ENCODE measurements at places on chromosomes 6 and 20.

GRCh38 chr6:15441215-15441868 lies 195.5 kb downstream of the JARID2 start:
- peak; percentile 79 for DNase-seq

DNA sequence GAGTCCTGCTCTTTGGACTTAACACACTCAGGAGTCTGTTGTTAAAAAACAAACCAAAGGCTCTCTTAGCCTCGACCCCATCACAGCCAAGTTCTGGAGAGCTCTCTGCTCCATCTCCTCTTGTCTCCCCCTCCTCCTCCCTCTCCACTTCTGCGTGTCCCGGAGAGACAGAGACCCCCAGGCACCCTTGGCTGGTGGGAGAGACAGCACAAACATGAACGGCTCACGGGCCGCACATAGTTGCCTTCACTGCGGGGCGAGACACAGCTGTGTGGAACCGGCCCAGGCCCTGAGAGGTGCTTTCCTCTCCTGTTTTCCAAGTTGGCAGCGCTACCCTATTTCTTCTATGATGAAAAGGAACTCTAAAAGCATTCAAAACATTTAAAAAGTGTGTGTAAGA lies 23.3 kb upstream of the MYT1 start:
- no peak for DNase-seq

DNA sequence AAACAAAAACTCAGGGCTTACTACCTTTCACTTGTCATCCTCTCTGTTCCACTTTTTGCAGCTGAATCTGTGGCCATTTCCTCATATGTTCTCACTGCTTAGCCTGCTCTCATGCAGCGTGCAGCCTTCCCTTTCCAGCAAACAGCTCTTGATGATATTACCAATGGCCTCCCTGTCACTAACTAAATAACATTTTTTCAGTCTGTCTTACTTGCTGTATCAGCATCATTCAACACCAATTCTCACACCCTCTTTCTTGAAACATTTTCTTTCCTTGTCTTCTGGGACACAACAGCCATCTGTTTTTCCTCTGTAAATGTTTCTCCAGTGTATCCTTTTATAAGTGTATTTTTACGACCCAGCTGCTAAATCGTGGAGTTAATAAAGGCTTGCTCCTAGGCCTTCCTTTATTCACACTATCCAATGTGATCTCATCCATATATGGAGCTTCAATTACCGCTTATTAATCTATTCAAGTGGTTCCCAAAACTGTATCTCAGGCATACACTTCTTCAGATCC lies 523.6 kb upstream of the RNF217 start:
- DNase-seq, result no peak

DNA sequence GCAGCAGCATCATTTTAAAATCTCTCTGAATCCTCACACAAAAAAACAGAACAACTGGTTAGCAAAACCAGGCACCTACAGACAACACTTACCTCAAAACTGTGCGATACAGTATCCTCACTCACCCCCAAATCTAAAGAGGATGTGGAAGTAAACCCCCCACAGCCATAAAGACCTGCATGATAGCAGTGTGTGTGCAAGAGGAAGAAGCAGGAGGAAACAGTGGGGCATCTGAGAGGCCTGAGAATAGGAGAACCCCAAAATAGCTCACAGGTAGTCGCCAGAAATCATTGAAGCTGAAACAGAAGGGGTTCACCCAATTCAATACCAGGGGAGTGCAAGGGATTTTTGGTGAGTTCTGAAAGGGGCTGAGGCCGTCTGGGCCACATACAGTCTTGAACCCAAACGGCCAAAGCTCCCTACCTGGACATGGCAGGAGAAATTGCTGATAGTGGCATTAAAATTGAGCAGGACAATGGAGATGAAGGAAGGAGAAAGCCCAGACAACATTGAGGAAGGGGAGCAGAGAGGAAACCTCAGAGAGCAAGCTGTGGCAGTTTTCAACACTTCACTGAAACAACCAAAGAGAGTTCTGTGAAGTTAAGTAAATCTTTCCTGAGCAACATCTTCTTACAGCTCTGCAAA lies 129.7 kb downstream of the FIG4 start:
- no peak for DNase-seq

GRCh38 chr6:147161974-147162495 lies 42.2 kb upstream of the STXBP5 start:
- DNase-seq, result no peak

- no peak for DNase-seq
Observed at GRCh38 chr6:43471399-43471798, 6.0 kb upstream of the TJAP1 start.

GRCh38 chr20:34302312-34302722 lies 838 bp downstream of the AHCY start:
- no peak for DNase-seq

GRCh38 chr20:53580376-53581111 lies 13.1 kb downstream of the ZNF217 start:
- no peak for DNase-seq

DNA sequence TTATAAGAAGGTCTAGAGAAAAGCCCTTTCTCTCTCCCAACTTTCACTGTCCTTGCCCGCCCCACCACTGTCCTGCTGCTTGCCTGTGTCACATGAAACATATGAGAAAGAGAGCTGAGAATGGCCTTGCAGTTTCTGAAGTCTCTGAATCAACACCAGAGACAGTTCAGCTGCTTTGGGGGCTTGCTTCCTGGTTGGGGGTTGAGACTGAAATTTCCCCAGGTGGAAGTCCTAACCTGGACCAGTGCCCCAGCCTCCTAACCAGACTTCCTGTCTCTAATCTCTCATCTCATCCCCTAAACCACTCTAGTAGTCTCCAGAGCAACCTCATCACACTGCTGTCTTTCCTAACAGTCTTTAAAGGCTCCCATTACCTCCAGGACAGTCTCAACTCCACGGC lies 10.7 kb downstream of the TRAM2 start:
- DNase-seq, result no peak

DNA sequence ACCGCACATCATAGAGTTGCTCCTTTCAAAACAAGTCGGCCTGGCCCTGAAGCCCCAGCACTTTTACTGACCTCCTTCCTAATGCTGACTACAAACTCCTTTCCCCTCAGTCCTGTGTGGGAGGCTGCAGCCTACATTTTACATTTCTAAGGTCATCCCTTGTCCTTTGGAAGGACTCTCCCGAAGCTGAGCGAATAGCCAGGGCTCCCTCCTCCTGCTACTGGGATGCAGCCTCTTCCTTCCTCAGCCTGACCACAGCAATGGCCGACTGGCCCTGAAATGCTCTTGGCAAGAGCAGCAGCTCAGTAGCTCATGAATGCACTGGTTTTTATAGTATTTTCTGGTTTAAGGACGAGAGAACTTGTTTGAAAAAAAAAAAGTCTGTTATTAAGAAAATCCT lies 679 bp downstream of the ADGRF5 start:
- no peak for DNase-seq

- DNase-seq, result no peak
Observed at GRCh38 chr6:125207956-125208355, 54.4 kb downstream of the TPD52L1 start.

DNA sequence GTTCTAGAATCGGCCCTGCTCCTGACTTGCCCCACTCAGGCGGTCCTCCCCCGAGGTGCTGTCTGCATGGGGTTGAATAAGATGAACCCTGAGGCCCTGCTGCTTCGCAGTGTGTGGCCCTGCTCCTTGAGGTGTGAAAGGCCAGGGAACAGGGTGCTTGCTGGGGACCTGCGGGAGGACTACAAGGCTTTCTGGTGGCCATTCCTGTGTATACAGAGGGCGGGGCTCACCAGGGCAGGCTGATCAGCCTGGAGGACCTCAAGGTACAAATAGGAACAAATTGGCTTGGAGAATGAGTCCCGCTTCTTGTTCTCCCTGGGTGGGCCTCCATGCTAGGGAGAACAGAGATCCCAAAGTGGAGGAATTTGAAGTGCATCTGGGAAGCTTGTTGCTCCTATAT lies 5.7 kb downstream of the NOTCH4 start:
- DNase-seq, result no peak

DNA sequence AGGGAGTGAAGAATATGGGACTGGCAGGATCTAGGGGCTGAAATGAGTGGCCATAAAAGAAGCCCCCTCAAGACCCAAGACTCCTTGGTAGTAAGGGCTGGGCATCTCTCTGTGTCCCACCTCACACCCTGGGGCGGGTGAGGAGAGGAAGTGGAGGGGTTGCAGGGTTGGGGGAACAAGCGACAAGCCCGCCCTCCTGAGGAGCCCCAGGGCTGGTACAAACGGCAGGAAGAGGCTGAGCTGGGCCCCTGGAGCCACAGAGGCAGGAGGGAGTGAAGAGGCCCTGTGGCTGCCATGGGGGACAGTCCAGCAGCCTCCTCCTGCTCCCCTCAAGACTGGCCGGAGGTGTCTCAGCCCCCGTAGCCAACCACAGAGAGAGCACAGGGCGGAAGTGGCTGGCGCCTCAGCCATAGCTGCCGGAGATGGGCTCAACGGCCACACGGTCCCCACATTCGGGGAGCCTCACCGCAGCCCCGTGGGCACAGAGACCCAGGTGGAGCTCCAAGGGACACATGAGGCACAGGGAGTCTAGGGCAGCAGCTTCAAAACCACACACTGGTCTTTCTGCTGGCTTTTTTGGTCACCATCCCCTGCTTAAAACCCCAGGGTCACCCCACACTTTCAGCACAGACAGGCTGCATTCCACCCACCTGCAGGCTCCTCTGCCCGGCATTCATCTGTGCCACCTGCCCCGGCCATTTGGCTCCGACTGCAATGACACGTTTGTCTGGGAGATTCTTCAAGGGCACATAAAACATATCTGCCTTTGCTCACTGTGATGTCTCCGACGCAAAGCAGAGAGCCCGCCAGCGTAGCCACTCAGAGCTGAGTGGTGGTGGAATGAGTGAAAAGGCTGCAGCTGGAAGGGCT lies 524 bp downstream of the C20orf203 start:
- DNase-seq, result no peak

- DNase-seq, result peak; percentile 34
Observed at GRCh38 chr20:50729901-50730764, 1.2 kb upstream of the PARD6B start.

- DNase-seq, result no peak
Observed at GRCh38 chr6:73477407-73477806, 15.9 kb downstream of the MTO1 start.

DNA sequence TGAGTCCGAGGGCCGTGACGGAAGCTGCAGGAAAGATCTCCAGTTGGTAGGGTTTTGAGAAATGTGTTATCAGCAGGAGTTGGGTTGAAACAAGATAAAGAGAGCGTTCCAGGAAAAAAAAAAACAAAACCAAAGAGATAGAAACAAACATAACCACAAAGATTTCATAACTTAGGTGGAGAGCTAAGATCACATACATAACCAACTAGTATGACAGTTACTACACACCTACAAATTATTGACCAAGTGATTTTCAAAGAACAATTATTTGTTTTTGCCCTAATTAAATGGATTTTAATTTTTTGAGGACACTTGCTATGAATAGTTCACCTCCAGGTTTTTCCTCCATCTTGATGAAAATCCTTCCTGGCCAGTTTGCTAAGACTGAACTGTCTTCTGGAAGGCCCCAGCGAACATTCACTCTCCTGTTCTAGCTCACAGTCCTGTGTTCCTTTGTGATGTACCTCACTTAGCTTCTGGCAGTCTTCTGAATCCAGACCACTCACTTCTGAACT lies 69.4 kb downstream of the SNX9 start:
- DNase-seq, result no peak

- DNase-seq, result no peak
Observed at GRCh38 chr6:43077981-43078511, 1.9 kb downstream of the PTK7 start.

DNA sequence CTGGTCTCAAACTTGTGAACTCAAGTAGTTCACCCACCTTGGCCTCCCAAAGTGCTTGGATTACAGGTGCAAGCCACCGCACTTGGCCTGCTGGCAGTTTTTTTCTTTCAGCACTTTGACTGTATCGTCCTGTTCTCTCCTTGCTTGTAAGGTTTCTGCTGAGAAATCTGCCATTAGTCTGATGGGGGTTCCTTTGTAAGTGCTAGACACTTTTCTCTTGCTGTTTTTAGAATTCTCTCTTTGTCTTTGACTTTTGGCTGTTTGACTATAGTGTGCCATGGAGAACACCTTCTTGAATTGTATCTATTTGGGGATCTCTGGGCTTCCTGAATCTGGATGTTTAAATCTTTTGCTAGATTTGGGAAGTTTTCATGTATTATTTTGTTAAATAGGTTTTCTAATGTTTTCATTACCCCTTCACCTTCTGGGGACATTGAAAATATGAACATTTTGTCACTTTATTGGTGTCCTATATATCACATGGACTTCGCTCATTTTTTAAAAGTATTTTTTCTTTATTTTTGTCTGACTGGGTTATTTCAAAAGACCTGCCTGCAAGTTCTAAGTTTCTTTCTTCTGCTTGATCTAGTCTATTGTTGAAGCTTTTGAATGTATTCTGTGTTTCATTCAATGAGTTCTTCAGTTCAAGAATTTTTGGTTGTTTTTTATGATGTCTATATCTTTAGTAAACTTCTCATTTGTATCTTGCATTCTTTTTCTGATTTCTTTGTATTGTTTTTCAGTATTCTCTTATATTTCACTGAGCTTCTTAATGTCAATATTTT lies 22.1 kb downstream of the GJA10 start:
- no peak for DNase-seq

GRCh38 chr20:62043131-62043914 lies 22.4 kb downstream of the TAF4 start:
- DNase-seq, result no peak

Measured in pons (tissue), 1 donor.